Dermis blood vessel endothelial cell (primary cell): ENCODE measurements at places on chromosomes 12 and 14. TPM values are rescaled to one million over a fixed set of nuclear protein-coding genes. Genes with fewer than 3 reads are reported as not detected.

KRT75 gene
- total RNA-seq = not detected in 2 replicates

FOXN4 gene
- total RNA-seq = not detected in 2 replicates

FGF23 gene
- not detected in 2 replicates for total RNA-seq

KRT2 gene
- not detected in 2 replicates for total RNA-seq

ASPG gene
- total RNA-seq = under 0.01 TPM in 1 of 2 replicates, not detected in the other

TFCP2 gene
- total RNA-seq = 10.9 and 20.8 TPM in 2 replicates

CLEC1A gene
- 16.2 and 26.2 TPM in 2 replicates for total RNA-seq

MLXIP gene
- total RNA-seq = 16.7 and 35.7 TPM in 2 replicates

LMNTD1 gene
- total RNA-seq = 0.19 TPM in 1 of 2 replicates, not detected in the other

GARIN6 gene
- total RNA-seq = not detected in 2 replicates

TTC9 gene
- total RNA-seq = 0.23 and 0.34 TPM in 2 replicates

MANSC4 gene
- not detected in 2 replicates for total RNA-seq

JDP2 gene
- total RNA-seq = 10.2 and 16.0 TPM in 2 replicates

RPGRIP1 gene
- total RNA-seq = 0.33 TPM in 1 of 2 replicates, not detected in the other

RNASE2 gene
- total RNA-seq = 0.14 TPM in 1 of 2 replicates, not detected in the other

PLEKHD1 gene
- under 0.01 TPM in 1 of 2 replicates, not detected in the other for total RNA-seq

PLEKHA5 gene
- 12.8 and 13.8 TPM in 2 replicates for total RNA-seq

WASHC3 gene
- 50.4 and 56.0 TPM in 2 replicates for total RNA-seq

C1QL4 gene
- total RNA-seq = under 0.01 TPM in 1 of 2 replicates, not detected in the other

KRT74 gene
- not detected in 2 replicates for total RNA-seq

CCDC196 gene
- total RNA-seq = not detected in 2 replicates

ABCD2 gene
- not detected in 2 replicates for total RNA-seq

RAB5B gene
- 44.8 and 67.1 TPM in 2 replicates for total RNA-seq

ADAMTS20 gene
- not detected in 2 replicates for total RNA-seq

PIP4K2C gene
- total RNA-seq = 10.2 and 15.4 TPM in 2 replicates

CLEC2A gene
- total RNA-seq = not detected in 2 replicates

NPFF gene
- total RNA-seq = not detected in 2 replicates

DBX2 gene
- not detected in 2 replicates for total RNA-seq

TMEM52B gene
- total RNA-seq = not detected in 2 replicates

ACSS3 gene
- total RNA-seq = 0.37 and 1.0 TPM in 2 replicates

DDN gene
- under 0.01 and 0.19 TPM in 2 replicates for total RNA-seq

DPPA3 gene
- total RNA-seq = not detected in 2 replicates

ART4 gene
- 53.1 and 55.7 TPM in 2 replicates for total RNA-seq

RERGL gene
- total RNA-seq = 0.34 TPM in 1 of 2 replicates, not detected in the other

FAM222A gene
- total RNA-seq = 0.17 and 0.65 TPM in 2 replicates

USP30 gene
- 6.2 and 7.0 TPM in 2 replicates for total RNA-seq

ENDOU gene
- 0.05 TPM in 1 of 2 replicates, not detected in the other for total RNA-seq

VWF gene
- total RNA-seq = 3,052 and 3,683 TPM in 2 replicates

PYGL gene
- total RNA-seq = 64.5 and 99.6 TPM in 2 replicates

NELL2 gene
- total RNA-seq = 0.51 TPM in 1 of 2 replicates, not detected in the other

DEPDC4 gene
- total RNA-seq = 0.17 and 0.33 TPM in 2 replicates

IFNG gene
- total RNA-seq = not detected in 2 replicates

ZDHHC22 gene
- not detected in 2 replicates for total RNA-seq

COQ10A gene
- total RNA-seq = 8.4 and 10.0 TPM in 2 replicates

RIPK3 gene
- 4.7 and 5.8 TPM in 2 replicates for total RNA-seq

TNFRSF1A gene
- total RNA-seq = 58.9 and 67.6 TPM in 2 replicates

THTPA gene
- 6.0 and 10.6 TPM in 2 replicates for total RNA-seq

KRT8 gene
- total RNA-seq = 9.5 and 11.9 TPM in 2 replicates

RASSF3 gene
- 37.9 and 43.4 TPM in 2 replicates for total RNA-seq

LRTM2 gene
- total RNA-seq = not detected in 2 replicates

SPIC gene
- total RNA-seq = not detected in 2 replicates

BICD1 gene
- total RNA-seq = 14.8 and 15.0 TPM in 2 replicates
